ENCODE measurements at places on chromosomes 4 and X. TPM values are rescaled to one million over a fixed set of nuclear protein-coding genes. Genes with fewer than 3 reads are reported as not detected.

DNA sequence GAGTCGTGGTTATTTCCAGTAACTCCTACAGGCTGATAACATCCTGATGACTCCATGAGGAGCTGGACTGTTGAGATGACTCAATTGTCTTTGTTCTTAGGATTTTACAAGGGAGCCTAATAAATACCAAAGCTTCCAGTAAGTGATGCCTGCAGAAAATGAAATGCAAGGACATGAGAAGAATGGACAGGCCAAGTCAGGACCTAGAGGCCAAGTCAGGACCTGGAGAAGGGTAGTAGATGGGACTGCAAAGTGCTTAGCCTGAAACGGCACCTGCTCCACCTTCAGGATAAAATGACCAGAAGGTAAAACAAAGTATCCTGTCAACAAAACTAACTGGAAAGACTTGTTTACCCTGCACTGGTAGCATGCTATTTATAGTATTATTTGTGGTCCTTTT is 6.4 kb upstream of the SLC10A6 start:
- no peak for DNase-seq

The TMEM154 gene
- total RNA-seq: 3.7 TPM

DNA sequence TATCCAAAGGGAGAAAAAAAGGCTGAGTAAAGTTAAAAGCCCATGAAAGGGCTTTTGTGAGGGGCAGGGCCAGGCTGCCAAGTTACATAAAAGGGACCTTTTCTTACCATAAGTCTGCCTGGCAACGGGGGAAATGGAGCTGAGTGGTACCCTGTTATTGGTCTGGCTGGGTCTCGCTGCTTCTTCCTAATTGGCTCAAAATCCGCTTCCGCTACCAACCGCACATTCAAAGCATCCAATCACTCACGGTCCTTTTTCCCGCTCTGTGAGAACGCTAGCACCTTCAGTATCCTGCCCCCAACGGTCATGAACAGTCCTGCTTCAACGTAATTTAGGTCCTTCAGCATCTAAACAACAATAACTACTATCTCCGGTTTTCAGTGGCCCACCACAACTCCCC is 611 bp downstream of the TEX11 start:
- no peak for DNase-seq

The ARHGEF38 gene
- 0.40 TPM for total RNA-seq

The ERAS gene
- total RNA-seq: 0.36 TPM

The HEPH gene
- 21.2 TPM for total RNA-seq

The DUX4 gene
- total RNA-seq: not detected
